ENCODE measurements at places on chromosomes 1 and 21. TPM values are rescaled to one million over a fixed set of nuclear protein-coding genes. Genes with fewer than 3 reads are reported as not detected.

Gene RGS13
- total RNA-seq = not detected

Gene GIPC2
- 0.74 TPM for total RNA-seq

Gene GBP4
- total RNA-seq = 3.7 TPM

Gene DPH2
- 15.6 TPM for total RNA-seq

Gene FMO1
- 7.8 TPM for total RNA-seq

Gene SEMA6C
- total RNA-seq = 1.6 TPM

Gene MTARC1
- 4.3 TPM for total RNA-seq

Gene FBXO2
- total RNA-seq = 2.0 TPM

Gene LPAR3
- total RNA-seq = 3.6 TPM

Gene CDC20
- total RNA-seq = 0.33 TPM

Gene TMIGD3
- not detected for total RNA-seq

Gene LEPR
- total RNA-seq = 6.9 TPM

Gene POGZ
- total RNA-seq = 22.6 TPM

Gene MFSD2A
- total RNA-seq = 2.3 TPM

Gene FAAP20
- total RNA-seq = 18.5 TPM

Gene GNAT2
- 0.18 TPM for total RNA-seq

Gene OPRD1
- not detected for total RNA-seq
